Dermis microvascular lymphatic vessel endothelial cell (primary cell): ENCODE measurements at places on chromosomes 2 and 18. TPM values are rescaled to one million over a fixed set of nuclear protein-coding genes. Genes with fewer than 3 reads are reported as not detected.

The EPB41L3 gene
- 4.5 and 10.0 TPM in 2 replicates for total RNA-seq

DNA sequence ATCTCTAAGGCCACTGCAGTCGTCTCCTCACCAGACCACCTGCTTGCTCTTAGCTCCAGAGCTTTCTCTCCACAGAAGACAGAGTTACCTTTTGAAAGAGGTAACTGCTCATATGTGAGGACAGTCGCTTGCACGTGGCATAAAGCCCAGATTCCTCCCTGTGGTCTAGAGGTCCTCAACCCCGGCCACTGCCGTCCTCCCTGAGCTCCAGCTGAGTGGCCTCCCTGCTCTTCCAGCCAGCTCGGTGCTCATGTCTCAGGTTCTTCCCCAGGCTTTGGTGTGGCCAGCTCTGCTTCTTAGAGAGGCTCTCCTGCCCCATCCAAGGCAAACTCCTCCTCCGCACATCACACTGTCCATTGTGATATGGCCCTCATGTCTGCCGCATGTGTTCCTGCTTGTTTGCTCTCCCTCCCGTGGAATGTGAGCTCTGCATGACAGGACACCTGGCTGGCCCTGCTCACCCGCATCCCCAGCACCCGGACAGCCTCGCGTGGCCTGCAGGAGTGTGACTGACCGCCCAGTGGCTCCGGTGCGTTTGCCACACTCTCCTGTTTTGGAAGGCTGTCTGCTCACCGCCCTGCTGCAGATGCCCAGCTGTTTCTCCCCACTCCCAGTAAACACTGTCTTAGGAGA, 91.5 kb upstream of the LDLRAD4 start:
- DNase-seq, result no peak

- DNase-seq, result no peak
Observed at GRCh38 chr2:177506998-177507397, 114.4 kb downstream of the AGPS start.

GRCh38 chr2:158491072-158491471, 34.3 kb downstream of the PKP4 start:
- DNase-seq, result no peak

DNA sequence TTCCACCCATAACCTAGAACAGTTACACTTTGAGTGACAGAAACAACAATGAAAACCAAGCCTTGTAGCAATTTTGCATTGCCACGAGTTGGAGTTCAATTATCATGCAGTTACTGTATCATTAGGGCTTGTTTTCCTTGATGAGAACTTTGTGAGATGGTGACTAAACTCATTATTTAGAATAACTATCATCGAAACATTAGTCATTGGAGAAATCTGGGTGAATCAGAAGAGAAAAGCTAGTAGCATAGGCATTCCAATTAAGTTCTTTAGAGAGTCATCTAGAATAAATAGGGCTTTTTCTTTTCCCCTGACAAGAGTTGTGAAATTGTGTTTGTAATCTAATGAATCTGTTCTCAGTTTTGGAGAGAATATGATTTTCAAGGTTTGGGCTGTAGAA, 122.8 kb upstream of the DOCK10 start:
- DNase-seq, result no peak

GRCh38 chr18:63301434-63301833, 18.1 kb downstream of the BCL2 start:
- no peak for DNase-seq

GRCh38 chr2:55123851-55124269, 73.6 kb upstream of the RTN4 start:
- DNase-seq, result no peak

DNA sequence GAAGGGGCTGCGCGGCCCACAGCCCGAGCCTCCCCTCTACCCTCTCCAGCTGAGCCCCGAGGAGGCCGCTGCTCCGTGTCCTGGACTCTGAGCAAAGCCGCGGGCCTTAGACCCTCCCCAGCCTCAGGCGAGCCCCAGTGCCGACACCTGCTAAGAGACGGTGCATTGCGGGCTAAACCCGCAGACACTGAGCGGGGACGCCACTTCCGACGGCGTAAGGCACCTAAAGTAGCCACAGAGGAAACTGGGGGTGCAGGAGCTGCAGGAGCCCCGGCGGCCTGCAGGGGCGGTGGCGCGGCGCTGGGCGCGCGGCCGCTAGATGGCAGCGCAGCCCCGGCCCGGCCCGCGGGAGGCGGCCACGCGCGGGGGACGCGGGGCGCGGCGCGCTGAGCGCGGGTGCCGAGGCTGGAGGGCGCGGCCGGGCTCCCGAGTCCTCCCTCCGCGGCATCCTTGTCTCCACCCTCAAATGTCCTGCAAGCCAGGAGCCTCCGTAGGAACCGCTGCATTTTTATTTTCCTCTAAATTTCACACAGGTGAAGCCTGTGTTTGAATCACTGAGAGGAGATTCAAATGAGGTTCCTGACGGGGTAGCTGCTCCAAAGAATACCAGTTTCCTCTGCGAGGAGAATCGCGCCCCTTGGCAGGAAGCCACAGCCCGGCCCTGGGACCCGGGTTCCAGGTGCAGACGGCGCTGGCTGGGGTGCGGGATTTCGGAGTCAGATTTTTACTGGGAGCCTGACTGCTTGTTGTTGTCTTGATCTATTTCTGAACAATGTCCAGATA, 650.5 kb downstream of the GALR1 start:
- DNase-seq, result no peak

GRCh38 chr2:128645631-128646030, 327.0 kb upstream of the HS6ST1 start:
- DNase-seq, result no peak

DNA sequence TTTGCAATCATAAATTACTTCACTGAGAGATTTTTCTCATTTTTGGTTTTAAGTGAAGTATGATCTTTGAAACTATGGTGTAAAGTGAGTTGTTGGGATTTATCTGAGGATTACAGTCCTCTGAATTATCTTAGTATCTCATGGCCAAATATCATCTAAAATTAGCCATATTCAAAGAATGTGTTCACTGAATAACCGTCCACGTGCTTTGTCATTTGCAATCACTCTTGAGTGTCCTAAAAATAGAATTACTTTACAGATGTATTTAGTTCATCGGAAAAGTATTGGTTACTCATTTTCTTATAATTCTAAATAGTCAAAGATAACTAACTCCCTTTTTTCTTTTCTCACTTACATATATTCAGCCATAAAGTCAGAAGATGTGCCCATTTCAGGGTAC, 141.2 kb downstream of the RTN4 start:
- no peak for DNase-seq

DNA sequence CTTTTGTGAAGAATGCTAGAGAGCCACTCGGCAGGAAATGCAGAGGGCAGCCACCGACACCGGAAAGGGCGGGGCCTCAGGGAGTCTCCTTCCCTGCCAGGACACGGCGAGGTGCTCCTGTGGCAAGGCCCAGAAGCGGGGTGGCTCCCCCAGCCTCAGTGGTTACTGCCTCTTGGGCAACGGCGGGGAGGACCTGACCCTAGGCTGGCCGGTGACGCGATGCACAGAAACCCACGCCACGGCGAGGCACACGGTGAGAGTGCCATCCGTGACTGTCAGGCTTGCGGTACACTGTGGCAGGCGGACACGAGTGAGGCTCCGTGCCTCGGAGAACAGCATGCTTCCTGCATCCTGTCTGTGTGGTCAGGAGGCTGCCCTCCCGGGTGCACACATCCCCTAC, 47.8 kb downstream of the ZAP70 start:
- no peak for DNase-seq

DNA sequence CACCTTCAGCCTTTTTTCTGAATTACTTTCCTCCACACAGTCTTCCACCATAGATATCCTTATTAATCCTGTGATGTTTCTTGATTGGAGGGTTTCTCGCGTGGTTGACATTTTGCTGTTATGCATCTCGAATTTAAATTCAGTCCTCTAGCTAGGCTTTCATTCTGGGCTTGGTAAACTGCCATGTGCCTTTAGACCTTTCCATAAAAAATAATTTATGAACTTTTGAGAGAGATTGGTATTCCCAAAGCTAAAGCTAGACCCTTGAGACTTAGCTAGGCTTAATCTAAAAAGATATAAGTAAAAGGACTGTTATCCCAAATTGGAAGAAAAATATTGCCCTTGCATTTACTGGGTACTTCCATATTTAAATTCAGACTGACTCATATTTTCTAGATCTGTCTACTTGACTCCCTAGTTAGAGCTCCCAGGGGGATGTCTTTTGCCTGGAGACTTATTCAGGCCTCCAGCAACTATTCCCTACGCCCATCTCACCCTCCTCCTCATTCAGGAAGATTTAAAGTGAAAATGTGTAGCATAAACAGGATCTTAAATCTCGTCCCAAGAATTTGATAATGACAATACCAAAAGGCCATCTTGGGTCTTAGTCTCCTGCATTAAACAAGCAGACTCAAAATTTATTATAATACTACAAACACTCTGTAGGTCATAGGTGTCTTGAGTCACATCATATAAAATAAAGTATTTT, 60.3 kb downstream of the KIAA2012 start:
- DNase-seq, result no peak

DNA sequence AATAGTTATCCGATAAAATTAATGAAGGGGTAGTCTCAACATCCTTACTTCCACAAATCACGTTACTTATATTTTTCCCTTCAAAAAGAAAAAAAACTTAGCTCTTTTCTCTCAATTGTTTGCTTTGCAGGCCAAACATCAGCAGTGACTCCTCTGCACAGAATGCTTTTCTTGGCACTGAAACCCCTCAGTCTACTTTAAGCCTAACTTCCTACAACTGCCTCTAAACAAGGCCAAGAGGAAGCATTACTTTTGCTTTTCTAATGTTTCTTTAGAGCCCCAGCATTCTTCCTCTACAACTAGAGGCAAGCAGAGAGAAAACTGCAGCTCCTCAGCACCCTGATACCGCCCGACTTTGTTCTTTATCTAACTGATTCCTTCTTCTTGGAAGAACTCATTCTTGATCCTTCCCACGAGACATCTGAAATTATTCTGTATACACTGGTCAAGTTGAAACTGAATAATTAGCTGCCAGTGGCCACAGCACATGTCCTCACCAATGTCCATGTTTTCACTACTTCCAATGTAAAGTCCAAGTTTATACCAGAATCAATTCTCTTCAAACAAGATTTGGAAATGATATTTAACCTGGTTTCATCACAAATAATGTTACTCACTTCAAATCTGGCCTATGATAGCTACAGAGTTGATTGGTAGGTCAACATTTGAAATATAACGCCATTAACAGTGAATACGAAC, 55.3 kb downstream of the DTNB start:
- DNase-seq, result peak; percentile 59

The SRSF7 gene
- 105 and 107 TPM in 2 replicates for total RNA-seq

The EMILIN2 gene
- total RNA-seq, result 1.3 and 2.1 TPM in 2 replicates

DNA sequence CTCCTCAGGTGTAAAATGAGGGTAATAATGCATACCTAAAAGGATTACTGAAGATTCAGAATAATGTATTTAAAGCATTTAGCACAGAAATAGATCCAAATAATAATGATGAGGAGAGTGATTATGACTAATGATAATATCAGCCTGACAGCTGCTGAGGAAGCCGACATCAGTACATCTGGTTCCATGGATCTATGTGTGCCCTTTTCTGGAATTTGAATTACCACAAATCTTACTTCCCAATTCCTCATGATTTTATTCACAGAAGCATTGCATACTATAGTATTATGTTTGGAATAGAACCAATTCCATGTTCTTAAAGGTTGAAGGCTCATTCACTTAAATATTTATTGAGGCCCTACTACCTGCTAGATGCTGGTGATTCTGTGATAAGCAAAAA, 248.9 kb upstream of the THUMPD2 start:
- no peak for DNase-seq

DNA sequence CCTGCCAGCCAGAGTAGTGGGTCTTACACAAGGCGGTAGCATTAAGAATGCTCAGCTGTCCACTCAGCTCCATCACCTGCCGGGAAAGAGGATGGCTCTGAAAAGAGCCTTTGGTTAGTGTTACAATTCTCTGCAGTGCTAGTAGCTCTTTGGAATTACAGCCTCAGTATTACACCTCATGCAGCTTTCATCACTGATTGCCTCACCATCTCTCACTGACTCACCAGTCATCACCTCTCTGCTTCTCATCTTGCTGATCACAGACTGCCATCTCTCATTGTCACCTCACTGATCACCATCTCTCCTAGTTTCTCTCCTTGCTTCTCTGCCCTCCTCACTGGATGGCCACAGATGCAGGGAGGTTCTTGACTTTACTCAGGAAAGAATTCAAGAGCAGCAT, 573.5 kb upstream of the SETBP1 start:
- no peak for DNase-seq

DNA sequence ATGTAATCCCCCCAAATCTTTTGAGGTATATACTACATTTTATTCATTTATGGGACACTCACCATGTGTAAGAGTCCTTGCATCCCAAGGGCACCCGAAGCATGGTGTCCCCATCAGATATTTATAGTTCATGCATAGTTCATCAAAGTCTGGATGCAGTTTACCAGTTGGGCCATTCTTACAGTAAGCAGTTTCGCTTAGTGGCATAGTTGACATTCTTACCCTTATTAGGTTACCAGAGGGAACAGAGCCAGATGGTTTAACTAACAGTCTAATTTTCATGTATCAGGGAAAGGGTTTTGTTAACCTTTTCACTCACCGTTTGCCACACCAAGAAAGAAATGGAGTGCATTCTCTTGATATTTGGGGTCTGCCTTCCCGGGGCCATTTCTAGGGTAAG, 7.1 kb downstream of the ZNF407 start:
- DNase-seq, result no peak

DNA sequence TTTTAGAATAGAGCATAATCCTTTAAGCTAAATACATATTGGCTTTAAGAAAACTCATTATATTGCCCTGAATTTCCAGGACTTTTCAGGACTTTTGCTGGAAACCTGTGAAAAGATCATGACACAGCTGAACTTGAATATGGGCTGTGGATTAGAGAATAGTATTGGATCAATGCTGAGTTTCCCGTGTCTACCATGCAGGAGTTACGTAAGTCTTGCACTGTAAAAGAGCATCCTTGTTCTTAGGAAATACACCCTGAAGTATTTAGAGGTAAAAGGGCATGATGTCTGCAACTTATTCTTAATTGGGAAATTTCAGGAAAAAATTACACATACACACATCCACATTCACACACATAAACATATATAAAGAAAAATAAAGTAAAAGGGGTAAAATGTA, 82.1 kb downstream of the ZFP36L2 start:
- no peak for DNase-seq

The C1GALT1C1L gene
- total RNA-seq, result 0.13 TPM in 1 of 2 replicates, not detected in the other

The FBXO48 gene
- total RNA-seq, result 0.13 and 0.25 TPM in 2 replicates

The TRIM43 gene
- total RNA-seq, result not detected in 2 replicates

DNA sequence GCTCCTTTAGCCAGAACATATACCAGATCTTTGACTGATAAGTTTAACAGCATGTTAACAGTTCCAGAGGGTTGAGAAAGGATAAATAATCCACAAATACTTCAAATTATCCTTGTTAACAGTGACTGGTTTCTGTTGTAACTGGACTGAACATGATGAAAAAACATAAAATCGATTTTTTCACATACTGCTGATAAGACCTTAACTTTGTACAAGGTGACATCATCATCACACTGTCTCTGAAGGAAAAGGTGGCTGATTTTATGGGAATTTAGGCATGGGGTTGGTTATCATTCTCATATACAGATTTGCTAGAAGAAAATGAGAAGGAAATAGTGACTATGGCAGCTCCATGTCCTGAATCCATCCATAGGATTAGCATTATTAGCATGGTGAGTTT, 36.1 kb downstream of the OTX1 start:
- no peak for DNase-seq

The PTPRM gene
- total RNA-seq, result 32.3 and 55.8 TPM in 2 replicates
